ENCODE measurements at places on chromosomes 2 and 18.

GRCh38 chr2:68907232-68907919 is 36.2 kb upstream of the BMP10 start:
- no peak for DNase-seq

- DNase-seq = no peak
Observed at GRCh38 chr2:43266711-43267111, 40.3 kb upstream of the ZFP36L2 start.

- no peak for DNase-seq
Observed at GRCh38 chr2:225937625-225938187, 538.2 kb downstream of the NYAP2 start.

DNA sequence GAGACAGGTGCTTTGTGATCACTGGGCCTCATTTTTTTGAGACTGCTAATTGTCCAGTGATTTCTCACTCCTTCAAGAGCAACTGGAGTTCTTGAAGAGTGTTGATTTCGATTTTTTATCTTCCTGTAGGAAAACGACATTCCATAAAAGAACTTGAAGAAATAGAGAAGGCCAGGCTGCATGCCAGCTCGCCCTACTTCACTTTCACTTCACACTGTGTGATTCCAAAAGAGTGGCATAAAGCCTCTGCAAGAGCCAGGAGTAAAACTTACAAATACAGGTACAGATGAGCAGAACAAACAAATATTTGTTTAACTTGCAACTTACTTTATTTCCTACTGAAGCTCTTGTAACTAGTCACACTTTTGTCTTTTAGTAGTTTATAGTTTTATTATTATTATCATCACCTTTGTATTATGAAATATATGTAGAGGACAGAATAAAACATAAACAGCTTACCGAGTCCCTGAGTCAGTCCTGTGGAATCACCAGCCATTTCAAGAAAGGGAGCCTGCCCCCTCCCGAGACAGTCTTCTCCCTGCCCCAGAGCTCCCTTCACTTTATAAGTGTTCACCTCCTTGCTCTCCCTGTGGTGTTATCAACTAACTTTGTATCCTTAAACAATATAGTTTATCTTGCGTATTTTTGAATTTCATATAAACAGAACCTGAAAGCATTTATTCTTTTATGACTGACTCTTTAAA is 8.7 kb downstream of the FAM228A start:
- DNase-seq = no peak

GRCh38 chr2:53509831-53510388 is 257.7 kb upstream of the CHAC2 start:
- no peak for DNase-seq

DNA sequence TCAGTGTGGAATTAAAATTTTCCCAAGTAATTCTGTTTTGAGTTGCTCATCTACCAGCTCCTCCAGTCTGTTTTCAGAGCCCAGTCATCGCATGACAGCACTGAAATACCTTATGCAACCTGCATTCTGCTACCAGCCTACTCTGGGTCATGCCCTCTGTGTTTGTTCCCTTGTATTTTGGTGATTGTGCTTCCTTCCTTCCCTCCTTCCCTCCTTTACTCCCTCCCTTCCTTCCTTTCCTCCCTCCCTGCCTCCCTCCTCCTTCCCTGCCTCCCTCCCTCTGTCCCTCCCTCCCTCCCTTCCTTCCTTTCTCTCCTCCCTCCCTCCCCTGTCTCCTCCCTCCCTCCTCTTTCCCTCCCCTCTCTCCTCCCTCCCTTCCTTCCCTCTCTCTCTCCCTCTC is 289.6 kb downstream of the CDH2 start:
- DNase-seq = no peak

- no peak for DNase-seq
Observed at GRCh38 chr18:24543795-24544498, 83.5 kb downstream of the HRH4 start.

- DNase-seq = no peak
Observed at GRCh38 chr2:174612970-174613369, 15.4 kb upstream of the WIPF1 start.

- DNase-seq = no peak
Observed at GRCh38 chr2:4269885-4270284, 566.5 kb downstream of the DCDC2C start.

DNA sequence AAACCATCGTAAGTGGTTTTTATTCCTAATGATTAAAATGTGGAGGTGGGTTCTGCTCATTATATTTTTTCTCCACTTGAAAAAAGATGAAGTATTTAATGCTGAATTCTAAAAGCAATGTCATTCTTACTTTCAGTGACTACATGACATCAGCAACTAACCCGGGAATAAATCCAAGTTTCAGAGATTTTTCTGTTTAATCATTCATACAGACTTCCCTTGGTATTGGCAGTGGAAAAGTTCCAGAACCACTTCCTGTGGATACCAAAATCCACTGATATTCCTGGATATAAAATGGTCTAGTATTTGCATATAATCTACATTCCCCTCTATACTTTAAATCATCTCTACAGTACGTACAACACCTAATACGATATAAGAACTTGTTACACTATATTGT is 128.6 kb downstream of the ZNF532 start:
- DNase-seq = no peak

GRCh38 chr2:33058716-33059470 is 112.1 kb downstream of the LTBP1 start:
- DNase-seq = no peak

GRCh38 chr2:1770566-1771380 is 26.5 kb upstream of the PXDN start:
- DNase-seq = no peak

DNA sequence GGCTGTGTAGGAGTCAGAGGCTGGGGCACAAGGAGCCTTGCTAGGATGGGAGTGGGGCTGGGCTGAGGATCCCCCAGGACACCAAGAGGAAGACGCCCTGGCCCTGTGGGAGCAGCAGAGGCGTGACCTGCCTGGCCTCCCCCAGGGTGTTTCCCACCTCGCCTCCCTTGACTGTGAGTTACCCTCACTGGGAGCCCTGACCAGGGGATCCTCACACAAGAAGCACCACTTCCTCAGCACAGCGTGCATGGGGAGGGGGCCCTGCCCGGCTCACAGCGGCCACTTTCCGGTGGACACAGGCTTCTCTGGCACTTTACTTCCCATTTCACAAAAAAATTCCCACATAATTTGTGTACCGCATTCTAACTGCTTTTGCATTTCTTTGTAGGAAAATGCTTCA is 187.7 kb downstream of the EIPR1 start:
- DNase-seq = no peak

- no peak for DNase-seq
Observed at GRCh38 chr2:236945431-236946016, 140.2 kb upstream of the COPS8 start.

DNA sequence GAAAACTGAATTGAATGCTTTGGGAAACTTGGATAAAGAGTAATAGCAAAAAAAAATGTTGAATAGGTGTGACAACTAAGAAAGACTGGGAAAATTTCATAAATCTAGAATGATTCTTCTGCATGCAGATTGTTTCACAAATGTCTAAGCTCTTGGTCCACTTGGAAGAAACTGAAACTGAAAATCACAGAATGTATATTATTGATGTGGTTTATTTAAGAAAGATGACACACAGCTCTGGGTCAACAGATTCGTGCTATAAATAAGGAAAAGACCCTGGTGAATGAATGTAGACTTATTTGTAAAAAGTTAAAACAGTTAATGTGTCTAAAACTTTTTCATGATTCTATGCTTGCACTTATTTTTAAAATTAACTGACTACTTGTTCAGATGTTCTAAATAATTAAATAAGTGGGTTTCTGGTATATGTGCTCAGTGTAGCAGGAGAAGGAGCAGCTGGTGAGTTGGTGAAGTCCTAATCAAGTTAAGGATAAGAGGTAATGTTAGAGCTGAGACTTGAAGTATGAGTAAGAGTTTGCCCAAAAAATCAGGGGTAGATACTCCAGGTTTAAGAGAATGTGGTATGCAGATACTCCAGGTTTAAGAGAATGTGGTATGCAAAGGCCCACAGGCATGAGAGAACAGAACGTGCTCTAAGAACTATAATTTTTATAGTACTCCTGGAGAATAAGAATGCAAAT is 24.5 kb downstream of the UGP2 start:
- DNase-seq = no peak

DNA sequence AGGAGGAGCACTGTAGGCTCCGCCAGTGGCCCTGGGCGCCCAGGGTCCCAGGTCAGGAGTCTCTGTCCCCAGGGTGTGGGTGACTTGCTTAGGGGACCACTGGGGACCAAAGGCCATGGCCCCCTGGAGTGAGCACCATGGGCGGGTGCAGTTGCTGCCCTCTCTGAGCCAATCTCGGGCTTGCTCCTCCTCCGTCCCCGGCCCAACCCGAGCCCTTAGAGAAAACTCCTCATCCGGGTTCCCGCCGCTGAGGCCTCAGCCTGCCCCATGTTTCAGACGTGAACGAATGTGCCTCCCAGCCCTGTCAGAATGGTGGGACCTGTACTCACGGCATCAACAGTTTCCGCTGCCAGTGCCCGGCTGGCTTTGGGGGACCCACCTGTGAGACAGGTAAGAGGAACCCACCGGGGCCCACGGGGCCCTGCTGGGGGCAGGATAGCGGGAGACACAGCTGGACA is 38.6 kb downstream of the SNED1 start:
- DNase-seq = no peak

- no peak for DNase-seq
Observed at GRCh38 chr2:177281400-177282180, 17.1 kb upstream of the NFE2L2 start.

DNA sequence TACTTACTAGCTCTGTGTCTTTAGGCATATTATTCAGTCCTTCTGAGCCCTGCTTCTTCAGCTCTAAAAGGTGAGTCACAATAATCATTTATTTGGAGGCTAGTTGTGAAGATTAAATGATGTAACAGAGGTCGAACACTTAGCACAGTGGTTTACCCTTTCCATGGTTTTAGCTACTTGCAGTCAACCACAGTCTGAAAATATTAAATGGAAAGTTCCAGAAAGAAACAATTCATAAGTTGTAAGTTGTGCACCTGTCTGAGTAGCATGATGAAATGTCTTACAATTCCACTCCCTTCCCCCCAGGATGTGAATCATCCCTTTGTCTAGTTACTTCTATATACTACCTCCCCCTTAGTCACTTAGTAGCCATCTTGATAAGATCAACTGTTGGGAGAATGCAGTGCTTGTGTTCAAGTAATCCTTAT is 217.6 kb upstream of the THUMPD2 start:
- DNase-seq = no peak

DNA sequence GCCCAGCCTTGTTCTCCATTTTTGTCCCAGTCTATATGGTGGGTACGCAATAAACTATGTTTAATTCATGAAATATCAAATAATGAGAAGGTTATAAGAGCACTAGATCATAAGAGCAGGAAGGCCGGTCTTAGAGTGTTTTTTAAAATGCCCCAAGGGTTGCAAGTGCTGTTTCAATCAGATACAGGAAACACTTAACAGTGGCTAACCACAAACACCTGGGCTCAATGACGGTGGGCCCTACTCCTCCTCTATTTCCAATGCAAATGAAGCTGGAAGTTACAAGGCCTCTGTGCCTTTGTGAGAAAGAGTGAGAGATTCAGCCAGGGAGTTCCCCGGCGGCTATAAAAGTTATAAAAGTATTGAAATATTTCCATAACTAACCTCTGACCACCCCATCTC is 18.9 kb upstream of the WDR33 start:
- no peak for DNase-seq

DNA sequence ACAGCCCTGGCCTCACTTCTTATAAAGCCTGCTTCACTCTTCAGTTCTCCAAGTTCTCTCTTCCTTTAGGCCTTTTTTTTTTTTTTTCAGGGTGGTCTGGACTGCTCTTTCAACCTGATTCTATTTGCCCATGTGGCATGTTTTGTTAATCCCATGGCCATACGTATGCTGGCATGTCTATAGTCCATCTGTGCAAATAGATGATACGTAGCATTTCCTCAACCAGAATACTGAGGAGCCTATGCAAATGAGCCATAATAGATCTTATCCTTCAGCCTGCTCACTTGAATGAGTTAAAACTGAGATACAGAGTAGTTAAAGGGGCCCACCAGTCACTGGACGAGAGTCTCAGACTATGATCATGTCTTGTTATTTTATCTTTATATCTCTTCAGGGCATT is 265.2 kb upstream of the CXCR4 start:
- DNase-seq = no peak

GRCh38 chr2:138711812-138712211 is 68.4 kb downstream of the NXPH2 start:
- no peak for DNase-seq

- DNase-seq = no peak
Observed at GRCh38 chr2:9212010-9212635, 5.5 kb downstream of the ASAP2 start.

- DNase-seq = no peak
Observed at GRCh38 chr2:196696423-196697079, 57.0 kb downstream of the CCDC150 start.

GRCh38 chr2:17353263-17353662 is 165.0 kb downstream of the RAD51AP2 start:
- DNase-seq = no peak

DNA sequence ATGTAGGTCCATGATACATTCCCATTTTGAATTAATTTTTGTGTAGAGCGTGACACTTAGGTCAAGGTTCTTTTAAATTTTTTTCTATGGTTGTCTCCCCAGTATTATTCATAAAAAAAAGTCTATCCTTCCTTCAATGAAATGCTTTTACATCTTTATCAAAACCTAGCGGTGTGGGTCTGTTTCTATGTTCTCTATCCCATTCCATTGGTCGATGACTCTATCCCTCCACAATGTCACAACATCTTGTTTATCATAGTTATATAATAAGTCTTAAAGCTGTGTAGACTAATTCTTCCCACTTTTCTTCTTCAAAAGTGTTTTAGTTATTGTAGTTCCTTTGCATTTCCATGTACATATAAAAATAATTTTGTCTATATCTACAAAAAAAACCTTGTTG is 47.2 kb upstream of the GPR17 start:
- DNase-seq = no peak

DNA sequence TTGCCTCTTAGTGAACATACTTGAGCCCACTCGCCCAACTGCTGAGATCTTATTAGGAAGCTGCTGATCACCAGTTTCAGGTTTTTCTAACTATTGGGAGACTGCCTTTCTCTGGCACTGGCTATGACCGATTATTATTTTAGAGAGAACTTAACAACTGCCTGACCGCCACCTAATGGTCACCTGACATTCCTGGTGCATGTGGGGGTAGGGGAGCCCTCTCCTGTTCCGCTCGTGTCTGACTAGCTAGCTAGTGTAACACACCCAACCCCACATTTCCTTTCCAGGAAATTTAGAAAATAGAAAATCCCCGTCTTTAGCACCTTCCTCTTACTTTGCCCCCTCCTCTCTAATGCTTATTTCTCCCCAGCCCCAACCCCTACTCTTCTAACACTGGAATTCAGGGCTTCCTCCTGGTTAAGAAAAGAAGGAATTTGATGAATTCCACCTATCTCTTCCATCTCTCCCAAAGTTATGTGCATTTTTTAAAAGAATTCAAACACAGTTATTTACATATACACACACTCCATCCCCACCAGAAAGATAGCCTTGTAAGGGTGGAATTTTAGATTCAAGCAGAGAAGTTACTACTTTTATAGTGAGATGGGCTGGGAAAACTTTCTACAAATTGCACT is 19.4 kb upstream of the DNER start:
- DNase-seq = no peak

GRCh38 chr18:78984941-78985784 is 5.5 kb downstream of the SALL3 start:
- DNase-seq = no peak

Measured in anterior cingulate cortex (tissue), 58 donors.